Activated T-cell treated with anti-CD3 and anti-CD28 coated beads, Interleukin-2, amount 50 U/mL, for 24 hours (primary cell): ENCODE measurements at places on chromosomes 11 and 22.

DNA sequence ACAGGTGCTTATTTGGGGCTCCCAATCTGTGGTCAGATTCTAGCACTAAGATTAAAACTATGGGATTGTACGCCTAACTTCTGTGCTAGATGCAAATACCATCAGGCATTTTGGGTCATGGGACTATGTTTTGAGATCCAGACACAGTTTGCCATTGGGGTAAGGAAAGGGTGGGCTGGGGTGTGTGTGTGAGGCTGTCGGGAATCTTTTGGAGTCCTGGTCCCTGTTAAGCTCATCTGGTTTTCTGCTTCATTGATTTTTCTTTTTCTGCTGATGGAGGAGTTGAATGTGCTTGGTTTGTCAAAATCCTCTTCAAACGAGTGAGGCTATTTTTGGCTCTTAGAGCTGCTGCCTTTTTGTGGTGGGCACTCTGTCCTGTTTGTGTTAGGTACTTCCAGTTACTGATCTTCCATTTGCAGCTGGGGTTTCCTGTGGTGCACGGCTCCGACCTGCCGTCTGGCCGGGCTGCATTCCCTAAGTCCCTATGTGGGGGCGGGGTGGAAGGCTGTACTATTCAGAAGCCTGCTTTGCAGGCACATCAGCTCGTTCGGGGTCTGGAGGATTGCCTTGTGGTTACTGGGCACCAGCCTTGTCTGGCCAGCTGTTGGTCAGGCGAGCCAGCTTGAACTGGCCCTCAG lies 2.9 kb downstream of the BCR start:
- no peak for DNase-seq
- peak overlapping the region; percentile 95 for H3K27ac ChIP-seq
- H3K4me3 ChIP-seq = peak overlapping the region; percentile 87

DNA sequence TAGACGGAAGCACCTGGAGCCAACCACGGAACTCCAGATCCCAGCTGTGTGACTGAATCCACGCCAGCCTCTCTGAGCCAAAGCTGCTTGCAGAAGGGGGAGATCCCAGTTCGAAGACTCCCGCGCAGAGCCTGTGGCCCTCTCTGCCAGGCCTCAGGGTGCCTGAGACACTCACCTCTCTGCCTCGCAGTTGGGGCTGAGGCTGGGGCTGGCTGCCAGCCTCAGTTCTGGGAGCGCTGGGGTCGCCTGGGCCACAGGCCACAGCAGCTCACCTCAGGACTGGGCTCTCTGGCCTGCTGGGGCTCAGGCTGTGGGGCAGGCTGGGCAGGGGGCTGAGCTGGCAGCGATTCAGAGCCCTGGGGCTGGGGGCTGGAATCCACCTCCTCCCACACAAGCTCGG lies 8.2 kb upstream of the IGF2 start:
- no peak for DNase-seq
- no peak overlapping the region for H3K27ac ChIP-seq
- peaks cover 82% of the 10 kb centered on the region for H3K27me3 ChIP-seq

DNA sequence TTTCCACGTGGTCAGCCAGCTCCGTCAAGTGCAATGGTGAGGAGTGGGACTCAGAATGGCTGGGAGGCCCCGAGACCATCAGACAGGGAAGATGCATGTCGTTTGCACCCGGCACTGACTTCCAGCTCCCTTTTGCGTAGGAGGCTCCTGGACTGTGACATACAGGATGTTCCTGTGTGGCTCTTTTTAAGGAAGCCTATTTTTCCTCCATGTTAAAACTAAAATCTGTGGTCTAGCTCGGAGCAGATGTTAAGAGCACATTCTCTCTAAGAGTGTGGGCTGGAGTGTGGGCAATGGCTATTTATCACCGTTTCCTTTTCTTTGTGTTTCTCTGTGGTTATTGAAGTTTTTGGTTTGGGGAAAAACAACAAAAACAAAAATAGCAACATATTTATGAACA lies 40.9 kb upstream of the AMPD3 start:
- no peak overlapping the region for H3K4me3 ChIP-seq
- H3K36me3 ChIP-seq = no peaks in the 10 kb centered on the region
- H3K27me3 ChIP-seq = no peaks in the 10 kb centered on the region
- H3K4me1 ChIP-seq = peaks cover 29% of the 10 kb centered on the region

- no peak for DNase-seq
- peaks cover 6% of the 10 kb centered on the region for H3K27me3 ChIP-seq
- H3K4me1 ChIP-seq = no peaks in the 10 kb centered on the region
- H3K4me3 ChIP-seq = no peak overlapping the region
These were observed 47.2 kb downstream of the MN1 start for GRCh38 chr22:27754247-27754887.

DNA sequence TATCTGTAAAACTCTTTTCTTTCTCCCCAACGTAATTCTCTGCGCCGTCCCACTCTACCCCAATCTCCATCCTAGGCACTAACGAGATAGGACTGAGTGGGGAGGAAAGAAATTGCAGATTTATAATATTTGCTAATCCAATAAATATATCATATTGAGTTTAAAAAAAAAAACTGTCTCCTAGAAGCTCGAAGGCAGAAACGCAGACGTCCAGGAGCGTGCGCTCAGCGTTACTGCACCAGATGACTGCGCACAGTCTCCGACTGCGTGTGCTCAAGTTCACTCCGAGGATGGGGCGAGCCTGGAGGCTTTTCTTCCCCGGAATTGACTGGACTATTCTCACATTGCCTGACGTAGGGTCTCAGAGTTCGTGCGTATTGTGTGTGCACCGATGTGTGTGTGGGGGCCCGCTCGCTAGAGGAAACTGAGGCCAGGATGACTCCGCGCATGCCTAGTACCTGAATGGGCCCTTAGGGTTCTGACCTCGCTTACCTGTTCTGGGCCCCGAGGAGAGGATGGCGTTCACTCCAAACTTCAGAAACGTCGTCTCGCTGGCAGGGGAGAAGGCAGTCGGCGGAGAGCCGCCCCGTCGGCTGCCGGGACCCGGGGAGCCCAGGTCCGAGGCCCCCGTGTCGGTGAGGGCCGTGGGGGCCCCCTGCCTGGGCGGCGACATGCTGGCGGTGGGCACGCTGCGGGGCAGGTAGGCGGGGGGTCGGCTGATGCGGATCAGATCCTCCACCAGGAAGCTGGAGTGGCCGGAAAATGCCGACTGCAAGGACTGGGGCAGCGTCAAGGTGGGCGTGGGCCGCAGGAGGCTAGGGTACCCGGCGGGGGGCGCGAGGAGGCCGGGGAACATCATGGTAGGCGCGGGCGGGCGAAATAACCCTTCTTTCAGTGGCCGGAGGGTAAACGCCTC lies 551 bp downstream of the DBX1 start:
- H3K36me3 ChIP-seq = no peaks in the 10 kb centered on the region
- peak overlapping the region; percentile 52 for H3K27ac ChIP-seq
- H3K4me3 ChIP-seq = no peak overlapping the region
- DNase-seq = no peak
- H3K4me1 ChIP-seq = peaks cover 46% of the 10 kb centered on the region

GRCh38 chr11:35618497-35619115 lies 346 bp downstream of the FJX1 start:
- peaks cover 16% of the 10 kb centered on the region for H3K4me1 ChIP-seq
- peaks cover 73% of the 10 kb centered on the region for H3K27me3 ChIP-seq
- DNase-seq = no peak
- H3K27ac ChIP-seq = no peak overlapping the region

GRCh38 chr11:56849250-56849649 lies 100.8 kb upstream of the OR9G4 start:
- H3K27ac ChIP-seq = no peak overlapping the region
- H3K27me3 ChIP-seq = no peaks in the 10 kb centered on the region
- no peak for DNase-seq

DNA sequence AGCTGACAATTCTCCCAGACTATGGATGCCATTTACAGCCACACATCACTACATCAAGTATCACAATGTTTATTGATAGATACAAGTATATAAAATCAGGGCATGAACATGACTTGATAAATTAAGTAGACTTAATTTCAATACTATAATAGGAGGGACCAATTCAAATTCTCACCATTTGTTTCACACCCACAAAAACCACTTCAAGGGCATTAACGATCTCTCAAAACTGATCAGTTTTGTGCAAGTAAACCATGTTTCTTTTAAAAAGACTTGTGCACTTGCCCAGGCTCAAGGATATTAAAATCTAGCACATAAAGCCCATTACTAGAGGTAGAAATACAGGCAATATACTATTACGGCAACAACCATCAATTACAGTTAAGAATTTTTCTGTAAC lies 11.7 kb downstream of the EIF4G2 start:
- DNase-seq = no peak
- H3K27ac ChIP-seq = no peak overlapping the region
- H3K27me3 ChIP-seq = peaks cover 6% of the 10 kb centered on the region
- H3K4me3 ChIP-seq = no peak overlapping the region
- peaks cover 67% of the 10 kb centered on the region for H3K36me3 ChIP-seq

DNA sequence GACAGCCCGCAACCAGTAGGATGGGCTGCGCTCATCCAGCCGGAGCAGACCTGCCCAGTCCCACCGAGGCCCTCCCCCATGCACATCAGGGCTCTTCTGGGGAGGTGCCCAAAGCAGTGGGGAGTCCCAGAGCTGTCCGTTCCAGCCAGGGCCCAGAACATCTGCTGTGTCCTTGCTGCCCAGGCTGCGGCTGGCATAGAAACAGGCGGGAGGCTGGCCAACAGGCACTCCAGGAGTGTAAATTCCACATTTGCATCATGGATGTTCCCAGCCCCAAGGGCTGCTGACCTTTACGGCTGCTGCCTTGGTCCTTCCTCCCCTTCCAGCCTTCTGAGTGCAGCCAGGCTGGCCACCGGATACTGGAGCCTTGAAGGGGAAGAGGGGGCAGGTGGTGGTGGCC lies 30.0 kb upstream of the SYT7 start:
- H3K27ac ChIP-seq = no peak overlapping the region
- DNase-seq = no peak

GRCh38 chr11:29343465-29344333 lies 673.1 kb downstream of the KCNA4 start:
- no peaks in the 10 kb centered on the region for H3K27me3 ChIP-seq
- H3K4me3 ChIP-seq = no peak overlapping the region
- peak; percentile 29 for DNase-seq
- no peak overlapping the region for H3K27ac ChIP-seq
- H3K4me1 ChIP-seq = no peaks in the 10 kb centered on the region

DNA sequence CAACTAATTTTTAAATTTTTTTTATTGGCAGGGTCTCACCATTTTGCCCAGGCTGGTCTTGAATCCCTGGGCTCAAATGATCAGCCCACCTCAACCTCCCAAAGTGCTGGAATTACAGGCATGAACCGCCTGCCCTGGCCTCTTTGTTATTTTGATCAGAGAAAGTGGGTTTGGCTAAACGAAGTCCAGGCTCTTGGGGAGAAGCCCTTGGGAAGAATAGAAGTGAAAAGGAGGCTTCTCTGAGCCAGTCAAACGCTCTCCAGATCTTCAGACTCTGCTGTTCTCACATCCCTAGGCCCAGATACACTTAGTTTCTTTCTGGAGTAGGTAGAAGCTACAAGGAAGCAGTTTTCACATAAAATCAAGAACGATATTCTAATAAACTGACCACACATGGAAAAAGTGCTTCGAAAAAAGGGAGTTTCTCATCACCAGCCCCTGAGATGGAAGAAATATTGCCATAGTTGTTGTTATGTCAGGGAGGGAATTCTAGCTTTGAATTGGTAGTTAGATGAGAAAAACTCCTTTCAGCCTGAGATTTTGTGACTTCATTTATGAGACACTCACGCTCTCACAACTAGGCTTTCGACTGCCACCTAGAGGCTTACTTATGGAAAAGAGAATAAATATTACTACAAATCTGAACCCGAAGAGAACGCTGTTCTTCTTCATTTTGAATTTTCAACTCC lies 41.7 kb upstream of the AQP11 start:
- DNase-seq = no peak
- H3K4me3 ChIP-seq = no peak overlapping the region
- H3K27ac ChIP-seq = no peak overlapping the region
- no peaks in the 10 kb centered on the region for H3K36me3 ChIP-seq
- H3K4me1 ChIP-seq = peaks cover 4% of the 10 kb centered on the region
- no peaks in the 10 kb centered on the region for H3K27me3 ChIP-seq

DNA sequence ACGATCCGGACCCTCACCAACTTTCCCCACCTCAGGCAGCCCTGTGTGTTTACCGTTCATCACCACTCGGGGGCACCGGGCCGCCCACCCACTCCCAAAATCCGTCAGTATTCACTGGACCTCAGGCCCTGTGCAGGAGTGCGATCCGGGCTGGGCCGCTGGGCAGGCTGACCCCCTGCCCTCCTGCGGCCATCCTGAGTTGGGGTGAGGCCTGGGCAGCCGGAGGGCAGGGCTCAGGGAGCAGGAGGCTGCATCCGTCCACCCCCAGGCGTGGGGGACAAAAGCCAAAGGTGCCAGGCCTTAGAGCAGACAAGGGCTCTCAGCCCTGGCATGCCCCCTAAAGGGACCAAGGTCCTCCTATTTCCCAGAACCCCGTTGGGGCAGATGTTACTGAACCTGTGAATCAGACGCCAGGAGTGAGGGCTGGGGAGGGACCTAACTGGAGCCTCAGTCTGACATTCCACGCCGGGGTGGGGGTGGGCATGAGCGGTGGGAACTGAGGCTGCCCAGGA lies 16.8 kb upstream of the TMEM191C start:
- H3K36me3 ChIP-seq = peaks cover 31% of the 10 kb centered on the region
- no peak overlapping the region for H3K27ac ChIP-seq
- H3K4me1 ChIP-seq = no peaks in the 10 kb centered on the region
- peak; percentile 12 for DNase-seq
- H3K27me3 ChIP-seq = no peaks in the 10 kb centered on the region

DNA sequence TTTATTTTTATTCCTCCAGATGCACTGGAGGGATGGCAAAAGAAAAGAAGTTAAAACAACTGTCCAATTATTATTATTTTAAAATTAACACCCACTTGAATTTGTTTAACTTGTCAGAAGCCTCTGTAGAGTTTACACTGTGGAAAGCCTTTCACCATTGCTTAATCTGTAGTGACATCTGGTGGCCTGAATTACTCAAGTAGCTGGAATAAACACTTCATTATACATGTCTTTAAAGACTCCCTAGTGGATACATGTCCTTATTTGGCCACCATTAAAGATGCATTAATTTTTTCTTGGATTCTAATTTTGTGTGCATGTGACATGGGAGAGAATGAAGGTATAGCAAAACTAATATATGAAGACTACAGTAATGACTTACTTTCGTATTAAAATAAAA lies 1496.5 kb downstream of the FAM181B start:
- no peaks in the 10 kb centered on the region for H3K27me3 ChIP-seq
- H3K4me3 ChIP-seq = no peak overlapping the region
- no peaks in the 10 kb centered on the region for H3K36me3 ChIP-seq

GRCh38 chr11:127677660-127678425 lies 677.3 kb upstream of the KIRREL3 start:
- no peaks in the 10 kb centered on the region for H3K4me1 ChIP-seq
- DNase-seq = no peak
- no peaks in the 10 kb centered on the region for H3K36me3 ChIP-seq
- H3K4me3 ChIP-seq = no peak overlapping the region
- H3K27me3 ChIP-seq = peaks cover 6% of the 10 kb centered on the region
- H3K27ac ChIP-seq = no peak overlapping the region

GRCh38 chr11:58626934-58627483 lies 4.5 kb downstream of the CNTF start:
- peaks cover 28% of the 10 kb centered on the region for H3K4me1 ChIP-seq
- H3K27ac ChIP-seq = peak overlapping the region; percentile 22
- no peak for DNase-seq
- no peak overlapping the region for H3K4me3 ChIP-seq
- H3K27me3 ChIP-seq = no peaks in the 10 kb centered on the region
